ENCODE measurements at places on chromosomes 12 and 14.

DNA sequence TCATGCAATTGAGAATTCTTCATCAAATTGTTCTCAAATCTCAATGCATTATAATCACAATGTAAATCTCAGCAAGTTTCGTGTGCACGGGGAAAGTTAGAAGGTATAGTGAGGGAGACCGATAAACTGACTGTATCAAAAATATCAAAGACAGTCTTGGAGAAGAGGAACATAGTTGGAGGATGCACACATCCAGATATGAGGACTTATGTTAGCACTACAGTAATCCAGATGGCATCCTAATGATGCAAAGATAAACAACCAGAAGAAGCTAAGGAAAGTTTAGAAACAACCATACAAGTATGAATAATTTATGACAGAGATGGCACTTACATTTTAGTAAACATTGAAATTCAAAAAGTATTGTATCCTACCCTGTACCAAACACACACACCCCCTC lies 760.1 kb downstream of the RPS29 start:
- no peak for DNase-seq

GRCh38 chr12:51240971-51241370 lies 2.3 kb downstream of the DAZAP2 start:
- peak; percentile 62 for DNase-seq

GRCh38 chr12:100368066-100368465 lies 11.2 kb downstream of the SLC17A8 start:
- no peak for DNase-seq

DNA sequence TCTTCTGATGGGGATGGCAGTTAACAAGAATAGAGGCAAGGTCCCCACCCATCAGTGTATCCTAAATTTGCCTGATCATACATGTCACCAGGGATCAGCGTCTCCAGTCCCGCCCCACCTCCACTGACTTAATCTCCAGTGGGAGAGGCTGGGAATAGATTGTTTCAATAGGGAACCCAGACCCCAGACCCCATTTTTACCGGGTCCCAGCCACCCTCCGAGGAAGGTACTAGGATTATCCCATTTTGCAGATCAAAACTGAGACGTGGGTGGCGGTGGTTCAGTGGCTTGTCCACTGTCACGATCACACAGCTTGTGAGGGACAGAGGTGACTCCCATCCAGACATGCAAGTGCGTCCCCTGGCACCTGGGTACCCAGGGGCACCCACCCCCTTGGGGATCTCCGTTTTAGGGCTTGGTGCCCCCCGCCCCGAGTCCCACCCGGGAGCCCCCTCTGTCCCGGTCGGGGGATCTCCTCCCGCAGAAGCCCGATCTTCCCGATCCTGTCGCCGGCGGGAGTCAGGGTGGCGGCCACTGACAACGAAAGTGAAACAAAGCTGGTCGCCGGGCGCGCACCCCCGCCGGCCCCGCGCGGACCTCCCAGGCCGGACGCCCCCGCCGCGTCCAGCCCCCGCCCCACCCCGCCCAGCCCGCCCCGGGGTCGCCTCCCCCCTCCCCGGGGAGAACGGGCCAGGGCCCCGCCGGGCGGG lies 523 bp downstream of the WSB2 start:
- peak; percentile 66 for DNase-seq

DNA sequence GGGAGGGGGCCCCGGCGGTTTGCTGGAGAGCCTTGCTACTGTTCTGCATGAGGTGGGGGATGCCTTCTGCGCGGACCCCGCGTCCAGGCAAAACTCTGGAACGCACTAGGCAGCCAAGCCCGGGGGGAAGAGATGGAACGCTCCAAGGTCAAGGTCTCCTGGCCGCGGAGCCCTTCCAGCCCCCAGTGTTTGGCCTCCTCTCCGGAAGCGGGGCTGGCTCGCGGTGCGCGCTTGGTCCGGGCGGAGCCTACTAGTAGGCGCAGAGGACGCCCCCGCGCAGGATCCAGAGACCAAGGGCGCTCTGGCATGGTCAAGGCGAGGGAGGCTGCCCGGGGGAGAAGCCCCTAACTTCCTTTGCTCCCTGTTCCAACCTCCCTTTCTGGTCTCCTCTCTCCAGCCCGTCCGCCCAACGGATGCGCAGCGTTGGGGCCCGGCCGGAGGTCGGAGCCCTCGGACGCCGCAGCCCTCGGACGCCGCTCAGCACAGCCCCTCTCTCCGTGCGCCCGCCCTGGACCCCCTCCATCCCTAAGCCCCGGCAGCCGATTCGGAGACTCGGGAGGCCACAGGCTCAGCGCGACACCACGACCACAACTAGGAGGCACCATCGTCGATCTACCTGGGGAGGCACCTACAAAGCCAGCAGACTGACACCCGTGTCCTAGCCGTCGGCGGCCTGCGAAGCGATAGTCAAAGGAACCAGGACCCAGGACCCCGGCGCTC lies 669 bp upstream of the KCNK13 start:
- peak; percentile 13 for DNase-seq

GRCh38 chr14:50237427-50237826 lies 6.0 kb upstream of the SOS2 start:
- DNase-seq = no peak

DNA sequence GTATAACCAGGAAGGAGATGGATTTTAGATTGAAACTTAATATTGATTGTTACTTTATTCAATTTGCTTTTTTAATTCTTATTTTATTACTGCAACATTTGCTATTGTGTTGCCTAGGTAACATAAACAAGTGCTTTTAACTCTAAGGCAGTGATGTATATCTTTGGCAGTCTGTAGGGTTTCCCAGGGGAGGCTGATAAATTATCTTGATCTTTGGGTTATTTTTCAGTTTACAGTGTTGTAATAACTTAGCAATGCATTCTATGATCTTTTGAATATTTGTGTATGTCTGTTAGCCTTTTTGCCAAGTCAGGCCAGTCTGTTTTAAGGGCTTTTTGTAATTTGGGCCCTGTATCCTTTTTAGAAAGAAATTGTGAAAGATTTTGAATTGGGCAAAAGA lies 7.8 kb upstream of the DTD2 start:
- DNase-seq = peak; percentile 69

DNA sequence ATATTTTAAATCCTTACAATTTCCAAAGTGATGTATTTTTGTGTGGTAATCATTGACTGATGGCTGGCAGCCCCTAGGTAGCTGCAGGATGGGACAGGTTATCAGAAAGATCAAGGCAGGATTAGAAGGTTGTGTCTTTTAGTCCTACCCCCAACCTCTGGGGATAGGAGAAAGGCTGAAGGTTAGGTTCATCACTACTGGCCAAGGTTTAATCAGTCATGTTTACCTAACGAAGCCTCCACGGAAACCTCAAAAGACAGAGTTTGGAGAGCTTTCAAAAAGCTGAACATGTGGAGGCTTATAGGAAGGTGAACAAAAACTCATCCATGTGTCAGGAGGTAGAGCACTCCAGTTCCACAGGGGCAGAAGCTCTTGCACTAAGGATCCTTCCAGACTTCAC lies 77.5 kb upstream of the CD163 start:
- DNase-seq = no peak

DNA sequence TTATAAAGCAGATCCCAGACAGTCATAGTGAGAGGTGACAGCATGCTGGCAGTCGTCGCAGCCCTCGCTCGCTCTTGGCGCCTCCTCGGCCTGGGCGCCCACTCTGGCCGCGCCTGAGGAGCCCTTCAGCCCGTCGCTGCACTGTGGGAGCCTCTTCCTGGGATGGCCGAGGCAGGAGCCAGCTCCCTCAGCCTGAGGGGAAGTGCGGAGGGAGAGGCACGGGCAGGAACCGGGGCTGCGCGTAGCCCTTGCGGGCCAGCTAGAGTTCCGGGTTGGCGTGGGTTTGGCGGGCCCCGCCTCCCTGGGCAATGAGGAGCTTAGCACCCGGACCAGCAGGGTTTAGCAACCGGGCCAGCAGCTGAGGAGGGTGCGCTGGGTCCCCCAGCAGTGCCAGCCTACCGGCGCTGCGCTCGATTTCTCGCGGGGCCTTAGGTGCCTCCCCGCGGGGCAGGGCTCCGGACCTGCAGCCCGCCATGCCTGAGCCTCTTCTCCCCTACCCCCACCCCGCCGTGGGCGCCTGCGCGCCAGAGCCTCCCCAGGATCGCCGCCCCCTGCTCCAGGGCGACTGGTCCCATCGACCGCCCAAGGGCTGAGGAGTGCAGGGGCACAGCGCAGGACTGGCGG lies 451.2 kb upstream of the DCN start:
- DNase-seq = no peak
